ENCODE measurements at places on chromosomes 5 and 9. TPM values are rescaled to one million over a fixed set of nuclear protein-coding genes. Genes with fewer than 3 reads are reported as not detected.

DNA sequence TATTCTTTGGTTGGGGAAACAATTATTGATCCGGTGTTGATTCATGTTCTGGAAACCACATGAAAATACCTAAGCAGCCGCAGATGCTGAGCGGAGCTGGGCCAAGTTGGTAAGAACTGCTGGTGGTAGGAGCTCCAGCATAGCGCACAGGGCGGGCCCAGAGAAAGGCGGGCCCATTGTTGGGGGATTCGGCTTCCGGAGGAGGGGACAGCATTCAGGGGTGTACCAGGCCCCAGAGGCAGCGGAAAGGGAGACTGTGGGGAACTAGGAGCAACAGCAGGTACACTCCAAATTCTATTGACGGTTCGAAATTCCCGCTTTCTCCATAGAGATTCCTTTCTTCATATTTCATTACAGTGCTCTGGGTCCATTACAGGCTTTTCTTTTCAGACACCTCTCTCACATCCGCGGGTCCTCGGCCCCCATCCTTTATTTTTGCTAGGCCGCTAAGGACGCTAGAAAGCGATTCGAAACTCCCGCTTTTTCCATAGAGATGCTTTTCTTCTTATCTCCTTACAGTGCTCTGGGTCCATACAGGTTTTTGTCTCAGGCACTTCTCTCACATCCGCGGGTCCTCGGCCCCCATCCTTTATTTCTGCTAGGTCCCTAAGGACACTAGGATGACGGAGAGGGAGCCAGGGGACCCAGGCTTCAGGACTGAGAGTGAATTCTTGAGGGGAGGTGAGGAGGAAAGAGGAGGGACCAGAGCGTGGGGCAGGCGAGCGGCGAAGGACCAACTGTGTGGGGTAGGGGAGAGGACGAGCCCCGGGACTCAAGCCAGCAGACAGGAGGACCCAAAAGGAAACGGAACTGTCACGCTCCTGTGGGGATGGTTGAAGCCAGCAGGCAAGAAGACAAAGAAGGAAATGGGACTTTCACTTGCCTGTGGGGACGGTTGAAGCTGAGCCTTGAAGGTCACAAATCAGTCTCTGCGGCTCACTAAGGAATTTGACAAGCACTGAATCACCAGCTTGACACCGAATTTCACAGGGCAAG is at the start of gene CCDC152:
Gene CCDC152, plus strand, starts transcription at position 213 of the 996 bp plus-strand sequence. CDS start 2,304 bp downstream, outside the sequence.
- peak within 1 kb of the TSS; percentile 81 for H3K4me3 ChIP-seq
- DNase-seq, result peak; percentile 32
- peaks cover 6% of the 10 kb centered on the region for H3K36me3 ChIP-seq
- H3K27ac ChIP-seq, result peak within 1 kb of the TSS; percentile 31
- peaks cover 14% of the 10 kb centered on the region for H3K27me3 ChIP-seq

GRCh38 chr5:111953351-111954127 is 196.5 kb upstream of the NREP start:
- no peaks in the 10 kb centered on the region for H3K27me3 ChIP-seq
- H3K4me3 ChIP-seq, result no peak overlapping the region
- no peaks in the 10 kb centered on the region for H3K4me1 ChIP-seq
- DNase-seq, result no peak
- H3K27ac ChIP-seq, result no peak overlapping the region

DNA sequence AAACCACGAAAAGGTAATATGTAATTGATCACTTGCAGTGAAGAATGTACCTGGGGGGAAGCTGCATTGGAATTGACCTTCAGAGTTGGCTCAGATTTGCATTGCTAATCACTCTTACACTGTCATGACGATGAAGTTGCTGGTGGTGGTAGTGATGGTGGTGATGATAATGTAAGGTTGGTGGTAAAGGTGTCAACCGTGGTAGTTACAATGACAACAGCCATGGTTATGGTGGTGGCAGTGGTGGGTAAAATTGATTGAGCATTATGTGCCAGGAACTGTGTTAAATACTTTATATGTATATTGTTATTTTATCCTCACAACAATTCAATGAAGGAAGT is 282.4 kb downstream of the NR3C1 start:
- peaks cover 61% of the 10 kb centered on the region for H3K4me1 ChIP-seq
- H3K27ac ChIP-seq, result no peak overlapping the region
- no peak for DNase-seq

- H3K4me1 ChIP-seq, result peaks cover 16% of the 10 kb centered on the region
- DNase-seq, result no peak
- H3K36me3 ChIP-seq, result peaks cover 74% of the 10 kb centered on the region
- H3K4me3 ChIP-seq, result no peak overlapping the region
- no peaks in the 10 kb centered on the region for H3K27me3 ChIP-seq
Observed at GRCh38 chr9:129979071-129979745, 63.8 kb downstream of the FNBP1 start.

DNA sequence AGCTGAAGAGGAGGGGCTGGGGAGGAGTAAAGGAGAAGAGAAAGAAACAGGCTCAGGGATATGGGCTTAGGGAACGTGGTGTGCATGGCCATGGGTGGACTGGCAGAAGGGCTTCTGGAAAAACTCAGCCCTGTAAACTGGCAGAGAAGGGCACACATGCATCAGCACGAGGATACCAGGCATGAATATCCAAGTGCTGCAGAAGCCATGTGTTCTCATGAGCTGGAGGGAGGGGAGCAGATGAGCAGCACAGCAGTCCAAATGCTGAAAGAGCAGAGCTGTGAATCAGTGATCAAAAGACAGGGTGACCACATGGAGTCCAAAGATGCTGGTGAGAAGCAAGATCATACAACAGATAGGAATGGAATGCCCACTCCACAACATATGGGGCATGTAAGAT is 72.3 kb downstream of the SEMA5A start:
- no peak for DNase-seq
- H3K4me1 ChIP-seq, result no peaks in the 10 kb centered on the region
- H3K36me3 ChIP-seq, result no peaks in the 10 kb centered on the region
- no peak overlapping the region for H3K27ac ChIP-seq
- no peak overlapping the region for H3K4me3 ChIP-seq

DNA sequence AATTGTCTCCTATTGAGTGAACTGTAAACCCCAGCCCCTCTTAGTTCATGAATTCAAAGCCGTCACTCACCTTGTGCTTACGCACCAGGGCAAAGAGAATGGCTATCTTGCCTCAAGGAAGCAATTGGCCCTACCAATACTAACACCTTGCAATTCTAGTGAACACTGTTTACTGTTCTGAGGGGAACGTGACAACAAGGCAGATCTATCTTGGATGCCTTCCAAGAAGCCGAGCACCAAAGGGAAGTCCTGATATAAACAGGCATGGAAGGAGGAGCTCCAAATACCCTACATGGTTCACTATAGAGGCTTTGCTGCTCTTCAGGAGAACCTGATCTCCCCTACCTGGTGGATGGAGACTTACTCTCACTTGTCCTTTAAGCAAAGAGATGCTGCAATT is 1.7 kb upstream of the PLPPR1 start:
- no peak overlapping the region for H3K27ac ChIP-seq
- no peak overlapping the region for H3K4me3 ChIP-seq
- peaks cover 44% of the 10 kb centered on the region for H3K27me3 ChIP-seq
- H3K36me3 ChIP-seq, result no peaks in the 10 kb centered on the region
- DNase-seq, result no peak

- H3K36me3 ChIP-seq, result no peaks in the 10 kb centered on the region
- H3K27ac ChIP-seq, result peak overlapping the region; percentile 91
- H3K4me1 ChIP-seq, result peaks cover 70% of the 10 kb centered on the region
- no peak for DNase-seq
Observed at GRCh38 chr5:56155992-56156584, 77.0 kb downstream of the ANKRD55 start.

DNA sequence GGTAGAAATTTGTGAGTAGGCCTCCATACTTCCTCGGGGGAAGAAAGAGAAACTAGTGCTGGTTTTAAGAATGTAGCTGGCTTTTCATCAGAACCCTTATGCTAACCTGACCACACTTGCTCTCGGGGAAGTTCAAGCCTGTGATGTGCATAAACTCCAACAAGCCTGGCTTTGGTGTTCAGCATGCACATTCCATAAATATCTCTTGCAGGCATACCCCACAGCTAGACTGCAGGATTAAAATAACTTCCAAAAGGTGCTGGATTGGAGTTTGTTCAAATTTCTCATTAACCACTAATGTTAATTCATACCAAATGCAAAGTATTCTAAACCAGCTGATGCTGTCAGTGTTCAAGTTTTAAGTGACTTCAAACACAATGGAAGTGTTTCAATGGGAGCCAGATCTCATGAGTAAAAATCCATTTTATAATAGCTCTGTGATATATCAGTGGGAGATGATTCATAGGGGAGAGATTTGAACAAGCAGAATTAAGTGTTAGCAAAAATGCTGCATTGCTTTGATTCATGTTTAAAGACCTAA is 79.4 kb downstream of the NPR3 start:
- no peak overlapping the region for H3K4me3 ChIP-seq
- DNase-seq, result no peak
- H3K4me1 ChIP-seq, result no peaks in the 10 kb centered on the region
- H3K36me3 ChIP-seq, result no peaks in the 10 kb centered on the region

GRCh38 chr9:99193466-99193821 is 28.3 kb downstream of the ALG2 start:
- no peak for DNase-seq
- no peak overlapping the region for H3K27ac ChIP-seq
- H3K4me1 ChIP-seq, result peaks cover 18% of the 10 kb centered on the region
- no peak overlapping the region for H3K4me3 ChIP-seq
- H3K27me3 ChIP-seq, result peaks cover 33% of the 10 kb centered on the region

- no peaks in the 10 kb centered on the region for H3K4me1 ChIP-seq
- no peak overlapping the region for H3K4me3 ChIP-seq
- H3K27ac ChIP-seq, result no peak overlapping the region
Observed at GRCh38 chr5:178383301-178383918, 150.8 kb upstream of the PHYKPL start.

DNA sequence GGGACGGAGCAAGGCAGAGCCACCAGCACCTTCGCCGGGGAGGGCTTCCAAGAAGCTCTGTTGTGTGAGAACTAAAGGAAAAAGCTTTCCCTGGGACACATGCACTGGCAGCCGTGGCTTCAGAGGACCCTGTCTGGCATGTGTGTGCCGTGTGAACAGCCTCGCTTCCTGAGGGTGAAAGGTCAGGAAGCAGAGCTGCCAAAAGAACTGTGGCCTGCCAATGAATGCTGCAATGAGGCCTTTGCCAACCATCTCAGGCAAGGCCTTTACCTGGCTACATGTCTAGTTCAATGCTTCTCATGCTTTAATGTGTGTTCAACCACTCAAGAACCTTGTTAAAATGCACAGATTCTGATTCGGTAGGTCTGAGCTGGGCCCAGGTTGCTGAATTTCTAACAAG is 53.5 kb downstream of the NIPSNAP3B start:
- H3K27me3 ChIP-seq, result no peaks in the 10 kb centered on the region
- no peaks in the 10 kb centered on the region for H3K36me3 ChIP-seq
- no peak for DNase-seq
- H3K4me1 ChIP-seq, result no peaks in the 10 kb centered on the region

DNA sequence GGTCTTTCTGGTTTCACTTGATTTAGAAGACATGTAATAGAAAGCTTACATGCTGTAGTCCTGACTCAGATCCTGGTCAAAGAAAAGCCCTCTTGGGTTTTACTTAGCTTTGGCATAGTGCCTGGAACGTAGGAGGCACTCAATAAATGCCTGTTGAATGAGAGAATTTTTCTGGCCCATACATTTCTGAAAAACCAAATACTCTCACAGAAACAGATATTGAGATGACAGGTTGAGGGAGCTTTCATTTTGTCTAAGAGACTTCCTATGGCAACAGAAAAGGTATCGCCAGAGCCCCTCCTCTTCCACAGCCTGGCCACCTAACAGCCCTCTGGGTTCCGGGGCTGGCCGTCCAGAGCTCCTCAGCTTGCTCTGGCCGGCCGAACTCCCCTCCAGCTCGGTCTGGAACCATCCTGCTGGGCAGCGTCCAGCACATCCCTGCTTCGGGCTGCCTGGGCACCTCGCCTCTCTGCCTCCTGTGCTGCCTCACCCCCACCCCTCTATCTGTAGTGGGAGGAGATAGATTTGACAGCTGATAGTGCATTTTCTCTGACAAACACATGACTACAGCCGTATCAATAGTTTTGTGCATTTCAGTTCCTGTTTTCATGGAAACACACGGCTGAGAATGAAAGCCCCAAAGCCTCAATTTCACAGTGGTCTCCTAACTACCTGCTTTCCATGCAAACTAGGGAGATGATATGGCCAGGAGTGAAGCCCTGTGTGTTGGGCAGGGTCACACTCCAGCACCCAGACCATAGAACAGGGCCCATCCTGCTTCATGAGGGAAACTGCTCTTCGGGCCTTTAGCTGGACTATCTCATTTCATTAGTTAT is 1.1 kb downstream of the IL4 start:
- DNase-seq, result no peak
- H3K4me3 ChIP-seq, result peak overlapping the region; percentile 70
- peaks cover 10% of the 10 kb centered on the region for H3K36me3 ChIP-seq

DNA sequence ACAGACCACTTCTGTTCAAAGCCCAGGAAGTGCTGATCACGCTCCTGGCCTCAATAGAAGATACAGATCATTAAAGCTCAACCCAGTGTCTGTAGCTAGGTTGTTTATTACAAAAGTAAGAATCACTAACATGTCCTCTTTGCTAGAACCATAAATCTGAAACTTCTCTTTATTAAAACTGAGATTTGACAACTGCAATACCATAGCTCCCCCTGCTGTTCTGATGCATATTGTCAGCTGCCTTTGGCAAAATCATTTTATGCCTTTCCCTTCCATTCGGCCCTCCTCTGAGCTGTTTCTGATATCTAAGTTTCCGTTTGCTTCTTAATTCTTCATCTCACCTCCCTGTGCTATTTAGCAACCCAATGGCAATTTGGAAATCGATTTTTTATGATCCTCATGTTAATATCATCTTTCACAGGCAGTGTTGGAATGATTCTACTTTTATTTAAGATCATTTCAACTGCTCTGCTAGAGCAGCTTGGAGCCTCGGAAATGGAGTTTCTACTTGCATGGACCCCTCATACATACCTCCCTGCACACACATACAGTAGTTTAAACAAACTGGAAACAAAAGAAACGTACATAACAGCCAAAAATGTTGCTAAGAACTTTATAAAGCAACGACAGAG is 998.8 kb downstream of the MAT2B start:
- no peaks in the 10 kb centered on the region for H3K36me3 ChIP-seq
- DNase-seq, result no peak
- no peaks in the 10 kb centered on the region for H3K4me1 ChIP-seq
- H3K27me3 ChIP-seq, result no peaks in the 10 kb centered on the region
- no peak overlapping the region for H3K4me3 ChIP-seq
- H3K27ac ChIP-seq, result no peak overlapping the region

GRCh38 chr5:1470762-1471211 is 25.5 kb upstream of the SLC6A3 start:
- H3K27ac ChIP-seq, result no peak overlapping the region
- H3K4me3 ChIP-seq, result no peak overlapping the region
- DNase-seq, result no peak
- no peaks in the 10 kb centered on the region for H3K4me1 ChIP-seq
- no peaks in the 10 kb centered on the region for H3K27me3 ChIP-seq

The SGCD gene
- not detected for total RNA-seq

The HAVCR2 gene
- 48.6 TPM for total RNA-seq

The FUBP3 gene
- total RNA-seq, result 46.9 TPM

The FUT7 gene
- total RNA-seq, result not detected

The CCDC171 gene
- 1.8 TPM for total RNA-seq

The LCN12 gene
- 2.1 TPM for total RNA-seq

The RGMB gene
- total RNA-seq, result 0.39 TPM

The FCN1 gene
- not detected for total RNA-seq

The WNT8A gene
- total RNA-seq, result not detected

The DNM1 gene
- total RNA-seq, result 2.4 TPM

All from activated T-helper 2 cell treated with anti-CD3 and anti-CD28 coated beads, Interferon-gamma antibody, Interleukin-2, Interleukin-4, amounts not matched to agents 10 μg/mL and 5 μg/mL and 100 μg/mL, durations not matched to agents 14 hours and 24 hours and 36 hours (primary cell).